ENCODE measurements at places on chromosomes 11 and 22.

DNA sequence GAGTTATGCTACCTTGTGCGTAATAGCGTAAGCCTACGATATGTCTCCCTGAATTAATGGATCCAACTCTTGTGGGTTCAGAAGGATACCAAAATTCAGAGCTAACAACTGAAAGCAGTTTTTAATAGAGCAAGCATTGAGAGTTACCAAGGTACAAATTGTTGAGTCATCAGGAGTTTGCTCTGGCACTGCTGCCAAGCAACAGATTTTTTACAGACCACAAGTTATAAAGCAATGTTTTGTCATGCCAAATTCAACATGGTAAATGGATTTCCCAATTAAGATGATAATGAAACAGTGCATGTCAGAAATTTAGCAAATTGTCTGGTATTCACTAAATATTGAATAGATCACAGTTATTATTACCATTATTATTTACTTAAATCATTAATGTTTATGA is 295.6 kb downstream of the NELL1 start:
- peak; percentile 66 for DNase-seq

DNA sequence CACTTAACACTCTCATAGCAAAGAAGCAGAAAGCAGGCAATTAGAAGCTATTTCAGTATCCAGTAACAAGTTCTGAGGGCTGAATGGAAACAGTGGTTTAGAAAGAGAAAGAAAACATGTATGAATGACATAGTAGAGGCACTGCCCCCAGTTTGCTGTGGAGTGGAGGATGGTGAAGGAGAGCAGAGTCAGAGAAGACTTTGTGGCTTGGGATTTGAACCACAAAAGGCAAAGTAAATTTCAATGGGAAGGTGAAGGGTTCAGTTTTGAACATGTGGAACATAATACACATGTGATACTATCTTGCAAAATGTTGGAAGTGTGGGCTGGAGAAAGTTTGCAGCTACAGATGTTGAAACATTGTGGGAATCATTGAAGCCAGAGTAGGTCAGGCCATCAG is 81.4 kb downstream of the SNX19 start:
- no peak for DNase-seq

DNA sequence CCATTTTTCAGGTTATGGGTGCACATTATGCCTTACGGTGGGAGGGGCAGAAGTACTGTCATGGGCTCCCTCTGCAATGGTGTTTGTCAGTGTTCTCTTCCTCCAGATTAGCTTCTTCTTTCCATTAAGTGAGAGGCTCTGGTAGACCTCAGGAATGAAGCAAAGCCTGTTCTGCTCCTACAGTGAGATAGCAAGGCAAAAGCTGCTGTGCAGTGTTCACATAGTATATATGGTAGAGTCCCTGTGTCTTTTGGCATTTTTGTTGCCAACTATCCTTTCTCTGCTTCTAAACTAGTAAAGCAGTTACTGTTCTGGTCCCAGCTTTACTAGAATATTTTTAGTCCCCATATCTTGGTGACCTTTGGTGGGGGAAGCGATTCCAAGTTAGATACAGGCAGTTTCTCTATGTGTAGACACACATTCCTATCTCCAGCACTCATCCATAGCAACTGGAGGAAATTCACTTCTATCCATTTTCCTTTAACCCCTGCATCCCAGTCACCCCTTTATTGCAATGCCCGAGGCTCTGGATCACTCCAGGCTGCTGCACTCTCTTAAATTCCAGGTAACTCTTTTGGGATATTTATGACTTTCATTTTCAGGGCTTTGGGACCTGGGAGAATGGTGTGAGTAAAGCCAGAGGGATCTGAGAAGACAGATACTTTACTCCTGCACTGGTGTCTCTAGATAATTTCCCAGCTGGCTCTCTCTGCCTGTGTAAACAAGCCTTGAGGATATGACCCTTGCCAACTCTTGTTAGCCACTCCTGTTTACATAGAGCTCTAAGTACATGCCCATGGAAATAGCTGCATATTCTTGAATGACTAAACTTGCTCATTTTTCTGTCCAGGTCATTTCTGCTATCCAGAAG is 3.9 kb upstream of the TRIM34 start:
- peak; percentile 40 for DNase-seq

DNA sequence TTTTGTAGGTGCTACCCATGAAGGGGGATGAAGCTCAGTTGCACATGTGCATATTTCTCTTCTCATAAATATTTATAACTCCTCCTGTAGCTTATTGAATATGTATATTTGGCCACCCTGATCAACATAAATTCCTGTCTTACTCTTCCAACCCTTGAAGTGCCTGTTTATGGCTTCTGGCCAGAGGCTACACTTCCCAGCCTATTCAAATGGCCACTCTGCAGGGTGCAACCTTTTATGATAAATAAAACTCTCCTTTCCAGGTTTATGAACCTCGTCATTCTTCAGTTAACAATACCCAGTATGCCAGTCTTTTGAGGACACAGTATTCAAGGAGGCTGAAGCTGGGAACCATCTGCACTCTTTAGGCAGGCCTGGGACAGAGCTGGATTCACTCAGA is 2.6 kb upstream of the RTL6 start:
- no peak for DNase-seq

DNA sequence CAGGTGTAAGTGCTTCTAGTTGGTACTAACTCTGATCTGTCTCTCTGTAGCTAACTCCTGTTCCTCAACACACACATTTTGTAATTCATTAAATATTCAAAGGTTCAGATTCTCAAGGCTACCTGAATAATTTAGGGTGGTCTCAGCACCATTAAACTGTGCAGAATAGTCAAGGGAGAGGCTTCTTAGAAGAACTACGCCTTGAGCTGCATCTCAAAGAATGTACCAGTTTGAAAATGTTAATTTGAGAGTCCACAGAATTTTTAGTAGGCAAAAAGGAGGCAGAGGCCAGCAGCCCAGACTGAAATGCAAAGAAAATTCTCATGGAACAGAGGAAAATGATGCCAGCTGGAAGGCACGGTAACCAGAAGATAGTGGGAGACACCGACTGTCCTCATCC is 72.2 kb downstream of the GAB2 start:
- no peak for DNase-seq

DNA sequence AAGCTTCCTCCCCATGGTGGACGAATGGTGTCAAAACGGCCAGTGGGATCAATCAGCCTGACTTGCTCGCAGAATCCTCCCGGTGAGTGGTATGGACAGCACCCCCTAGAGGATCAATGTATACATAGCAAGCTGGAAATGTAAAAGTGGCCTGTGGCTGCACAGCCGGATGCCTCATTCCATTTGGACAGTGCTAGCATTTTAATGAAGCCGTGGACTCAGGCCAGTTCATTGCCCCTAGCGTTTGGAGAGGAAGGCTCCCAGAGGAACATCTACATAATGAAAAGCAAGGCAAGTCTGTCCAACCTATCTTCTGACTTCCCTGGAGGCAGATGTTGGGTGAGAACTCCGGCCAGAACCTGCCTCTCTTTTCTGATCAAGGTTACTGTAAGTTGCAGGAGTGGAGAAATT is 942.3 kb downstream of the NTM start:
- DNase-seq, result peak; percentile 38

- DNase-seq, result no peak
These were observed 670 bp downstream of the MAPK8IP1 start for GRCh38 chr11:45885921-45886721.

- no peak for DNase-seq
These were observed at the start of gene MTFP1 for GRCh38 chr22:30425616-30426387. MTFP1 (plus strand) TSS chr22:30425768; CDS start chr22:30425880, 112 bp downstream.

DNA sequence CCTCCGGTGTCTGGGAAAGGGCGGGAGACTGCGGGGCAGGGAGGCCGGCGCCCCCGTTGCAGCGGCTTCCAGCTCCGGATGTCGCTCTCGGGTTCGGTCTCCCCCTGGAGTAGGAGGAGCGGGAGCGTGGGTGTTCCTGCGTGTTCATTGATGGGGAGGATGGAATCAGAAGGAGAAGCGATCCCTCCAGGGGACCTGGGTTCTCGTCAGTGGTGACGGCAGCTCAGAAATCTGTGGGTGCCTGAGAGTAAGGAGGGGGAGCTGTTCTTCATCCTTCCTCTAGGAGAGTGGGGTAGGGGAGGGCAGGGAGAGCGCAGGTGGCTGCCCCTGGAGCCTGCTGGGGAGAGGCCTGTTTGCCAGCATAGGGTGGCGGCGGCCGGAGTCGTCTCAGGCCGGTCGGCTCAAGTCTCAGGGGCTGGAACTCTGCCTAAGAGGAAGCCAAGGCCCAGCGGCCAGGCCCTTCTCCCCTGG is 1.1 kb downstream of the UBASH3B start:
- no peak for DNase-seq

All from astrocyte of the cerebellum (primary cell).